ENCODE measurements at places on chromosomes 2 and 18.

DNA sequence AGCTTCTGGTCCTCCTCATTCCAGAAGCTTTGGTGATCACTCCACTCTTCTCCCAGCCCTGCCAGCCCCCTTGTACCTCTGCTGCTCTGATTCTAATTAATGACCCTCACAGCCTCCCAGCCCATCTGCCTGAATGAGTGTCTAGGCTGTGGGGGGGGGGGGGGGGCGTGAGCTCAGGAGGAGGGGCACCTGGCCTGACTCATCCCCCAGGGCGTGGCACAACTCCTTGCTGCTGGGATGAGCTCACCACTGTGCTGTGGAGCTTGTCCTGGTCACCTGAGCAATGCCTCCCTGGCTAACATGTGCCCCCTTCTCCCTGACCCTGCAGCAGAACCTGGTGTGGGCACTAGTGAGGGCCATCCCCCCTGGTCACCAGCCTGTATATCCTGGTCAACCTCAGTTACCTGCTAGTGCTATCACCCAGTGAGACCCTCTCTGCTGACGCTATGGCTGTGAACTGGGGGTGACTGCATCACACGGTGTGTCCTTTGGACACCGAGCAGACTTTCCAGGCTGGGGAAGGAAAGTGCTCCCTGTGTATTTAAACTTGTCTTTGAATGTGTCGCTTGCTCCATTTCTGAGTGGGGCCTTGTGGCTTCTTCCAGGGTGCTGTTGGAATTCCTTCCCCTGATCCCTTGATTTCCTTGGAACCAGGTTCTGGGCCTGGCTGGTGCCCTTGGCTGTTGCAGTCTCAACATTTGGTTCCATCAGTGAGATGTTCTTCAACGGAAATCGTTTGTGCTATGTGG, 41.5 kb upstream of the PUM2 start:
- no peak for DNase-seq

- DNase-seq: no peak
These were observed 67.8 kb downstream of the ODC1 start for GRCh38 chr2:10380048-10380926.

DNA sequence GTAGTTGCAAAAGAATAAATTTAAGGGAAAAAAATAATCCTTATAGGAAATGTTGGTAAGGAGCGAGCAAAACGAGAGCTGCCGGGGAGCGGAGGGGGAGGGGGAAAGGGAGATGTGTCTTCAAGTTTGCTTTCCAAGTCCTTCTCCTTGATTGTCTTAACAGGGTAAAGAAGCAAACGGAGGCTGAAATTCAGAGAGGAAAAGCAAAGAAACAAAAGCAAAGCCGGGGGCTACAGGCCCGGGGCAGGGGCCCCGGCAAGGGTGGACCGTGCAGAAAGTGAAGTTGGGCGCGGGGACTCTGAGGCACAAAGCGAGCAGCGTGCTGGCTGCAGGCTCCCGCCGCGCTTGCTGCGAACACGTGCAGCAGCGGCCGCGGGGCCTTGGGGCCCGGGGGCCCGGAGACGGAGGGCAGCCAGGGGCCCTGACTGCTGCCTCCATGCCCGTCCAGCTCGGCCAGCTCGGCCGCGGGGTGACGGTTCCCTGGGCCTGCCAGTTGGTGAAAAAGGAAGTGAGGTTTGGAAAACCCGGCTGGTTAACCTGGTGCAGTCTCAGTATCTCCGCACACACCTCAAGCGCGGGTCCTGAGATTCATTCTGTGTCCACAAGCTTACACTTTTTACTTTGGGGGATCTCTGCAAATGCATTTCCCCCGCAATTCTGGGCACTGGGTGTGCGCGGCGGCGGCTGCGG, 4.1 kb downstream of the BCL11A start:
- DNase-seq: no peak

DNA sequence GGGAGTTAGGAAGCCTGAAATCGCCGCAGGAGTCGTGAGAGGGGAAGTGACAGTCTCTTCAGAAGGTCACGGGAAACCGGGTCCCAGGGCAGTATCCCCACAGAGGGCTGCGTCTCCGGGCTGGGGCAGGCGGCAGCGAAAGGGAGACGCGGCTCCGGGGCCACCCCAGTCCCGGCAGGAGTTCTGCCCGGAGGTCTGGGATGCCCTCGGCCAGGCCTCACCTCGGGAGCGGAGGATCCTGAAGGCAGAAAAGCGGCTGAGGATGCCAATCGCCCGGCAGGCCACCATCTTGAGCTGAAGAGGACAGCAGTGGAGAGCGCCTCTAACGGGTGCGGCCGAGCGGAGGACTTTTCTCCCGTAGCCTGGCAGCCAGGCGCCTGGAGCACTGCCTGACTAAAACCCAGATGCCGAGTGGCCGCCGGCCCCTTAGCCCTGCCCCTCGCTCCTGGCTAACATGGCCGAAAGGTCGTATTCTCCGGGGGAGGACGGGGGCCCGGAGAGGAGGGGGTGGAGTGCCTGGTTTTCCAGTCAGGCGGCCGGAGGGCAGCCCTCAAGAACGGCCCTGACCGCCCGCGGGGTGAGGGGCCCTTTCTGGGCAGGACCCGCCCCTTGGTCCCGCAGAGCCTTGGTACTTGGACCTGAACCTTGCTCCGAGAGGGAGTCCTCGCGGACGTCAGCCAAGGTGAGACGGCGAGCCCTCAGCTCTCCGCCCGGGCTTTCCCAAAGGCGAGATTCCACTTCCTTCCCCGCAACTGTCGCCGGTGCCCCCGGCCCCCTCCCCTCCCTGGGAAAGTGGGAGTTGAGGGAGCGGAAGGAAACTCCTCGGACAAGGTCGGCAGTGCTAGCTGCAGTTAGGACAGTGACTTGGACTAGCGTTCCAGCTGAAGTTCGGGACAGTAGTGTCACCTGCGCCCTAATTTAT, at the start of the genes HADHA and HADHB:
Gene HADHA (minus strand): TSS at position 324 of the 922 bp plus-strand sequence. CDS start 36 bp downstream, at position 288.
Gene HADHB (plus strand): TSS at position 631 of the 922 bp plus-strand sequence. CDS start 9,316 bp downstream, outside the sequence.
- peak; percentile 90 for DNase-seq

- DNase-seq: no peak
These were observed 835.0 kb upstream of the FANCL start for GRCh38 chr2:59076079-59076619.

Data from lung microvascular endothelial cell (primary cell).